ENCODE measurements at places on chromosomes 6 and 20. TPM values are rescaled to one million over a fixed set of nuclear protein-coding genes. Genes with fewer than 3 reads are reported as not detected.

DNA sequence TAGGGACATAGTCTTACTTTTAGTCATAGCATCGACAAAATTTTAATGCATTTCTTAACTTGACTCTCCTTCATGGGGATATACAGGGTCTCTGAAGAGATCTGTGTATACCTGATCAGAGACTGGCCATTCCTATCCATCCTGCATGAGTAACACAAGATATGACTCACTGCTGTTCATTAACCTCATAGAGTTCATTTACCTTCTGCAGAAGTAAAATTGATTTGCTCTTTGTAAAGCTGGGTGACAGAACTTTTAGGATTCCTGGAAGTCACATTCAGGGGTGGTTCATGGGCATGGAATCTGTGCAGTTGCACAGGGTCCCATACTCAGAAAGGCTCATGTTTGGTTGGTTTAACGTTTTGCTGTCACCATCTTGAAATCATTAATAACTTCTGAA, 53.2 kb downstream of the PDE7B start:
- no peaks in the 10 kb centered on the region for H3K36me3 ChIP-seq
- H3K4me1 ChIP-seq: no peaks in the 10 kb centered on the region
- DNase-seq: no peak

- H3K4me3 ChIP-seq: no peak overlapping the region
- peaks cover 9% of the 10 kb centered on the region for H3K4me1 ChIP-seq
- H3K36me3 ChIP-seq: peaks cover 16% of the 10 kb centered on the region
- H3K27me3 ChIP-seq: peaks cover 2% of the 10 kb centered on the region
Measured at GRCh38 chr6:33251395-33252012, 20.2 kb downstream of the VPS52 start.

Gene GNAS-AS1
- total RNA-seq: 0.76 TPM

Gene TSBP1
- total RNA-seq: not detected

GRCh38 chr20:37901240-37901639, 1.7 kb upstream of the VSTM2L start:
- H3K27me3 ChIP-seq: peaks cover 64% of the 10 kb centered on the region
- DNase-seq: no peak
- H3K36me3 ChIP-seq: no peaks in the 10 kb centered on the region

- H3K27ac ChIP-seq: no peak overlapping the region
- no peak overlapping the region for H3K4me3 ChIP-seq
- no peaks in the 10 kb centered on the region for H3K4me1 ChIP-seq
Measured at GRCh38 chr20:44776980-44777379, 31.3 kb downstream of the KCNK15 start.

GRCh38 chr20:40471261-40471629, 217.8 kb downstream of the MAFB start:
- H3K27me3 ChIP-seq: no peaks in the 10 kb centered on the region
- H3K27ac ChIP-seq: no peak overlapping the region
- DNase-seq: no peak
- no peak overlapping the region for H3K4me3 ChIP-seq
- H3K36me3 ChIP-seq: no peaks in the 10 kb centered on the region
- no peaks in the 10 kb centered on the region for H3K4me1 ChIP-seq

DNA sequence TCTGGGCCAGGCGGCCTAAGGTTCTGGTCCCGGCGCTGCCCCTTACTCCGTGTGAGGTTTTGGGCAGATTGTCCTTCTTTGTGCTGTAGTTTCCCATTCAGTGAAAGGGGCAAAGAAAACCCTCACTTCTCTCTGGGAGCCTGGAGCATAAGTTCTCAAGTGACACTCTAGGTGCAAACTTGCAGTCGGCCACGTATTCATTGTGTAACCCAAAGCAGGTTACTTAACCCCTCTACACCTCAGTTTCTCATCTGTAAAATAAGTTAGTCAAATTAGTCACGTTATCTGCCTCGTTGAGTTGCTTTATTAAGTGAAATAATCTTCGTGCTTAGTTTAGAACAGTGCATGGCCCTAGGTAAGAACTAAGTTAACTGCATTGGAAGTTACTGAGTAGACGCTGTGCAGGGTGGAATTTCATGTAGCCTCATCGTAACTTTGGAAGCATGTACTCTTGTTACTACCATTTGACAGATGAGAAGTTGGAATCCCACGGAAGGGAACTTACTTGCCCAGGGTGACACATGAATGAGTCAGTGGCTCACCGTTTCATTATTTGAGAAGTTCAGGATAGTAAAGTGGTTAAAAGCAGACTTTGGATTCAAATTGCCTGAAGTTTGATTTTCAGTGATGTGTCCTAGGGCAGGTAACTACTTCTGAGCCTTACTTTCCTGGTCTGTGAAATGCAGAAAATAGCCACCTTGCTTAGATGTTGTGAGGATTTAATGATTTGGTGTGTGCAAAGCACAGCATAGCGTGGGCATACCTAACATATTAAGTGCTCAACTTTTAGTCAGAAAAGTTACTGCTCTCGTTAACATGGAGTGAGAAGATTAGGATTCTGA, 556 bp upstream of the MROH8 start:
- peaks cover 11% of the 10 kb centered on the region for H3K36me3 ChIP-seq
- no peaks in the 10 kb centered on the region for H3K27me3 ChIP-seq
- H3K27ac ChIP-seq: peak overlapping the region; percentile 94
- H3K4me1 ChIP-seq: peaks cover 13% of the 10 kb centered on the region
- peak; percentile 13 for DNase-seq
- H3K4me3 ChIP-seq: peak overlapping the region; percentile 98

GRCh38 chr6:3222506-3223038, 4.9 kb downstream of the TUBB2B start:
- peaks cover 49% of the 10 kb centered on the region for H3K27me3 ChIP-seq
- no peak overlapping the region for H3K27ac ChIP-seq
- DNase-seq: no peak

DNA sequence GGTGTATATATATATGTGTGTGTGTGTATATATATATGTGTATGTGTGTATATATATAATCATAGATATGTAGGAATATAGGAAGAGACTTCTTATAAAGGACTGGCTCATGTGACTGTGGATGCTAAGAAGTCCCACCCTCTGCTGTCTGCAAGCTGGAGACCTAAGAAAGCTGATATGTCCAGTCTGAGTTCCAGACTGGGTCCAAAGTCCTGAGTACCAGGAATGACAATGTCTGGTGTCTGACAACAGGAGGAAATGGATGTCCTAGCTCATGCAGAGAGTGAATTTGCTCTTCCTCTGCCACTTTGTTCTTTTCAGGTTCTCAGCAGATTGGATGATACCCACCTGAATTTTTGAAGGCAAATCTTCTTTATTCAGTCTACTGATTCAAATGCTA, 7.1 kb downstream of the ALDH5A1 start:
- H3K27ac ChIP-seq: no peak overlapping the region
- H3K4me1 ChIP-seq: peaks cover 16% of the 10 kb centered on the region
- no peak for DNase-seq
- no peaks in the 10 kb centered on the region for H3K27me3 ChIP-seq

Gene PIGU
- 10.0 TPM for total RNA-seq

DNA sequence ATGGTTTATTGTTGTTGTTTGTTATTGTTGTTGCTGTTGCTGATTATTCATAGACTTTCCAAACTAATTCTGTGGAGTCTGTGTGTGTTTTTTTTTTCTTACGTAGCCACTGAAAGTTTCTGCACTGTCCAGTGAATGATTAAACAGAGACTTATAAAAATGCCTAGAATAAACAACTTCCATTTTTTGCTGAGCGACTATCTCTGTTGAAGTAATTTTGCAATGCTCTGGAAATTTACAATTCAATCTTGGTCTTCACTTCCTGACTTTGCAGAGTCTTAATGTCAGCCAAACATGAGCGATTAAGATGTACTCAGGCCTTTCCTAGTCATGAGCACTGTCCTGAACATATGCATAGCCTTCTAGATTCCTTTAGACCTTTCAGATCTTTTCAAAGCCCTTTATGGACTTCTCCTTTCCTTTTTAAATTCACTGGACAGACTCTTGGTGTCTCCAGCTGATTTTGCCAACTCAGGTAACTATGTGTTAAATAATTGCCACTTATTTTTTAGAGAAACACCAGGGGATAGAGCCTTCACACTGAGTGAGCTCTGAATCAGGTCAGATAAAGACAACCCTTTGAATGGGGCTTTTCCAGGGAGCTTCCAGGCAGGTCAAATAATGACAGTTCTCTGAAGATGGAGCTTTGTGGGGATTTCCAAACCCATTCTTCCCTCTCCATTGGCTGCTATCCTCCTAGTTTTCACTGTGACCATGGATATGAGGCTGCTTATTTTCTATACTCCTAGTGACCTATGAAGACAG, 622.8 kb upstream of the EPHA7 start:
- DNase-seq: no peak
- no peak overlapping the region for H3K4me3 ChIP-seq
- no peaks in the 10 kb centered on the region for H3K4me1 ChIP-seq
- H3K27me3 ChIP-seq: no peaks in the 10 kb centered on the region

GRCh38 chr6:13872681-13873080, 52.1 kb upstream of the RNF182 start:
- H3K4me1 ChIP-seq: peaks cover 16% of the 10 kb centered on the region
- H3K27me3 ChIP-seq: peaks cover 7% of the 10 kb centered on the region
- no peaks in the 10 kb centered on the region for H3K36me3 ChIP-seq
- no peak overlapping the region for H3K27ac ChIP-seq

- no peak overlapping the region for H3K4me3 ChIP-seq
- H3K27ac ChIP-seq: no peak overlapping the region
- no peaks in the 10 kb centered on the region for H3K4me1 ChIP-seq
- DNase-seq: no peak
Measured at GRCh38 chr20:56257604-56258003, 9.1 kb downstream of the MC3R start.

Gene SYNJ2
- 5.7 TPM for total RNA-seq

Gene VSX1
- total RNA-seq: 0.09 TPM

GRCh38 chr20:34600892-34601653, 42.6 kb downstream of the MAP1LC3A start:
- no peaks in the 10 kb centered on the region for H3K36me3 ChIP-seq
- H3K4me3 ChIP-seq: no peak overlapping the region
- no peak overlapping the region for H3K27ac ChIP-seq

Gene CLIC5
- total RNA-seq: 0.85 TPM

GRCh38 chr6:127590344-127590743, 13.4 kb downstream of the C6orf58 start:
- no peak overlapping the region for H3K27ac ChIP-seq
- H3K27me3 ChIP-seq: no peaks in the 10 kb centered on the region
- no peak for DNase-seq
- no peaks in the 10 kb centered on the region for H3K36me3 ChIP-seq
- H3K4me3 ChIP-seq: no peak overlapping the region

DNA sequence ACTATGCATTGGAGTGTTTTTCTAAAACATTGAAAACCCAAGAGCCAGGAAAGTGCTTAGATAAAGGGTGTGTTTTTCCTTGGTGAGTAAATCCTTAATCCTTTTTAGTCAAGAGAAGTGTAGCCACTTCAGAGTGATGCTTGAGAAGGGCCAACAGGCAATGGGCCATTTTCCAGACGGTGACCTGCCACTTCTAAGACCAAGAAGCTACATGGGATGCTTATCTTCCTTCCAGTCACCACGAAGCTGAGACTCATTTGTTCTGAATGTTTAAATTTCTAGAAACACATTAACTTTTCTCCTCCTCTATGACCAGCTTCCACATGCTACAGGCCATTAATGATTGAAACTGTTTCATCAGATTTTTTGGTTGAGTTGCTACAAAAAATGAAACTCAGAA, 34.4 kb upstream of the NHSL1 start:
- no peaks in the 10 kb centered on the region for H3K4me1 ChIP-seq
- H3K27me3 ChIP-seq: no peaks in the 10 kb centered on the region
- H3K4me3 ChIP-seq: no peak overlapping the region

DNA sequence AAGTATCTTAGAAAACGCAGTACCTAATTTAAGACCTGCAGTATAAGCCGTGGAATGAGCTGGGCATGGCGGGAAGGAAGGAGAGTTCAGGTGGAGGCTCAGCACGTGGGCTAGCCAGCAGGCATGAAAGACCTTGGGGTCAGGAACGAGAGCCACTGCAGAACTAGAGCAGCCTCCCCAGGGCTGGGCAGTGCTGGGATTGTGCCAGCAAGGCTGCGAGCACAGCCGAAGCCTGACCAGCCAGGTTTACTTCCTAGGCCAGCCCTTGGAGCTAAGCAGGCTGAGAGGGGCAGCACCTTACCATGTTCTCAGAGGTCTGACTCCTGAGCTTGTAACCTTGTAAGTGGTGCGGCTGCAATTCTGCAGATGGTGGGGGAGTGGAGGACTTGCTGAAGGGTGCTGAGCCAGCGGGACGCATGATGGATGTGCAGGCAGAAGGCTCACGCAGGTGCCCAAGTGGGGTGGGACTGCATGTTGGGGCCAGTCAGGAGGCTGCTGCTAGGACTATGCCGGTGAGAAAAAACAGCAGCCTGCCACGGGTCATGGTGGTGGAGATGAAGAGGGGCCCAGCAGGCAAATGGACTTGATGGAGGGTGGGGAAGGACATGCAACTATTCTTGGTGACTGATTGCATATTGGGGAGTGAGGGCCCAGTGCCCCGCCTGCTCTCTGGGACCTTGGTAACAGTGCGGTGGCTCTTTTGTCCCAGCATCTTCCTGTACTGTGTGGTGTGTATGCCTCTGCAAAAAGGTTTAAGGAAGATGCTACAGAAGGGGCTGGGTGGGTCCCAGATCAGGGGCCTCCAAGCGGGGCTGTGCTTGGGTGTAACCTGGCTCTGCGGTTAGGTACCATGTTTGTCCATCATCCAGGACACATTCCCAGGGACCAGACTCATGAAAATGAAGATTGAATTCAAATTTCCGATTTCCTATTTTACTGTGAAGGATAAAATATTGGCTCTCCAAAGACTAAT, 37.6 kb upstream of the IRF4 start:
- DNase-seq: no peak
- H3K4me1 ChIP-seq: peaks cover 8% of the 10 kb centered on the region
- no peaks in the 10 kb centered on the region for H3K27me3 ChIP-seq
- no peak overlapping the region for H3K4me3 ChIP-seq
- no peak overlapping the region for H3K27ac ChIP-seq
- peaks cover 4% of the 10 kb centered on the region for H3K36me3 ChIP-seq

Gene MUCL3
- 0.05 TPM for total RNA-seq

DNA sequence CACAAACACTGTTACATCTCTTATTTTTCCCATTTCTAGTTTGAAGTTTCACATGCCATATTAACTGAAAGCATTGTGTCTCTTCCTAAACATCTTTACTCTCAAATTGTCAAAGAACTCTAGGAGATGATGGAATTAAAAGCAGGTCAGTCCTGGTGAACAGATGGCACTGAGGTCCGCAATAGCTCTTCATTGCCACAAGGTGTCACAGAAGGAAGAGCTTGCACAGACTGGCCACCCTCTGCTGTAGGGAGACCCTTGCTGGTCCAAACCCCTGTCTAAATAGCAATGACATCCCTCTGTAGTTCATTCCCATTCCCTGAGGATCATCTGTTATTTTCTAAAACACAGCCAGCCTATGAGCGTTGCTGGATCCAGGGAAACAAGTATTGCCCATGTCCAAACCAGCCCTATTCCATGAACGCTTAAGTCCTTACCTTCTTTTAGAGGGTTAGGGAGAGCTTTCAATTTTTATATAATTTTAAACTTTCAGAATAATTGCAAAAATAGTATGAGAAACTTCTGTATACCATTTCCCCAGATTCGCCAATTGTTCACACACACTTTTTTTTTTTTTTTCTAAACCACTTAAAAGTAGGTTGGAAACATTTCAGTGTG, 10.1 kb upstream of the HDAC2 start:
- H3K36me3 ChIP-seq: no peaks in the 10 kb centered on the region
- no peak overlapping the region for H3K27ac ChIP-seq
- DNase-seq: no peak
- no peak overlapping the region for H3K4me3 ChIP-seq

Gene NT5DC1
- total RNA-seq: 15.6 TPM
